Aorta (tissue), 5 donors: ENCODE measurements at places on chromosomes 16 and 17.

DNA sequence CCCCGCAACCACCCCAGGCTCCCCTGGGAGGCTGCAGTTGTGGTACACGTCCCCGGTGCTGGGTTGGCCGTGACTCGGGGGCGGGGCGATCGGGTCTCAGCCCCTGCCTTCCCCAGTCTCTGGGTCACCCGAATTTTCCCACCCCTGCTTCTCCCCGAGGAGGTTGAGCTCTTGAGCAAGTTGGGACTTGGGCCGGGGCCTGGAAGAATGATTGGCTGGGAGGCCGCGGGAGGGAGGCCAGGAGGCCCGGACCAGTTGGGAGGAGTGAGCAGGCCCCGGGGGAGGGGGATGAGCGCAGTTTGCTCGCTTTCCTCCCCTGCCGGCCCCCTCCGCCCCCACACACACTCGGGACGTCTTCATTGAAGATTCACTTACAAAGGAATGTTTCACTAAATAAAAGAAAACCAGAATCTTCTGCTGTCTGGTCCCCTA lies 4.5 kb upstream of the HEXIM1 start:
- DNase-seq, result peak; percentile 97

- DNase-seq, result no peak
Observed at GRCh38 chr17:69879576-69879975, 195.4 kb upstream of the KCNJ16 start.

DNA sequence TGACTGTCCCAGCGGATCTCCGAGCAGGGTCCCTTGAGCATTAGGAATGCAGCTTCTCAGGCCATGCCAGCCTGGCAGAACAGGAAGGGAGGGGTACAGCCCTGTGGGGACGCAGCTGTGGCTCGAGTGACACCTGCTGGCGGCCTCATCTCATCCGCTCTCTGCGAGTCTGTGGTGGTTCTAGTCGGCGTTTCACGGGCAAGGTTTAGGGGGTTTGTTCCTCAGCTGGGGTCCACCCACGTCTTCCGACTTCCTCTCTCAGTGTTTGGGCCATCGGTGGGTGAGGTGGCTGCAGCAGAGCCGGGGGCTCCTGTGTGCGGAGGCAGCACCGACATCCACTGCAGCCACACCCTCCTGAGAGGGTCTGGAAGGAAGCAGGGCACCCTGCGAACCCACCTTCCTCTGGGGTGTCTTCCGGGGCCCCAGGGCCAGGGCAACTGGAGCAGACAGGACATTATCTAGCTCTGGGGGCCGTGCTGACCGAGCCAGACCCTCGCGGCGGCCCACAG lies 33.3 kb downstream of the JPH3 start:
- peak; percentile 76 for DNase-seq

DNA sequence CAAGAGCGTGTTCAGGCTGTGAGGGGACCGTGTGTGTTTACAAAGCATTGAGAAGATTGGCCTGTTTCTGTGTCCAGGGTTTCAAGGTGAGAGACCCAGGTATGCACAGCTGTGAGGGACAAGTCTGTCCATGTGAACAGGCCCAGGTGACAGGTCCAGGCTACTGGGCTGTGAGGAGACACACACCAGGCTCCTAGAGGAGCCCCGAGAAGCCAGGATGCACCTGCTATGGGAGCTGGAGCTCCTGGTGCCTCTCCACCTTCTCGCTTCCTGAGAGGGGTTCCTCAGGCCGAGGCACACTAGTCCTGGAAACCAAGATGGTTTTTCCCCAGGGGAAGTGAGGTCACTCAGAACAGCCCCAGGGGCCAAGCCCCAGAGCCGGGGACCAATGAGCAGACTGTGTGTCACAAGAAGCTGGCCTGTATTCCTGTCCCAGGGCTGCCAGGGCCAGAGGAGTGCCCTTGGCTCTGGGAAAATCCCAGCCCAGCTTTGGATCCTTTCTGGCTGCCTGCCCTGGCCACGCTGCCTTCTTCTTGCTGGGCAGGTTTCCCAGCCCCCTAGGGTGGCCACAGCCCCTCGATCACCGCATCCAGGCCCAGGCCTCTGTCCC lies 153.4 kb upstream of the PLCG2 start:
- DNase-seq, result peak; percentile 88

DNA sequence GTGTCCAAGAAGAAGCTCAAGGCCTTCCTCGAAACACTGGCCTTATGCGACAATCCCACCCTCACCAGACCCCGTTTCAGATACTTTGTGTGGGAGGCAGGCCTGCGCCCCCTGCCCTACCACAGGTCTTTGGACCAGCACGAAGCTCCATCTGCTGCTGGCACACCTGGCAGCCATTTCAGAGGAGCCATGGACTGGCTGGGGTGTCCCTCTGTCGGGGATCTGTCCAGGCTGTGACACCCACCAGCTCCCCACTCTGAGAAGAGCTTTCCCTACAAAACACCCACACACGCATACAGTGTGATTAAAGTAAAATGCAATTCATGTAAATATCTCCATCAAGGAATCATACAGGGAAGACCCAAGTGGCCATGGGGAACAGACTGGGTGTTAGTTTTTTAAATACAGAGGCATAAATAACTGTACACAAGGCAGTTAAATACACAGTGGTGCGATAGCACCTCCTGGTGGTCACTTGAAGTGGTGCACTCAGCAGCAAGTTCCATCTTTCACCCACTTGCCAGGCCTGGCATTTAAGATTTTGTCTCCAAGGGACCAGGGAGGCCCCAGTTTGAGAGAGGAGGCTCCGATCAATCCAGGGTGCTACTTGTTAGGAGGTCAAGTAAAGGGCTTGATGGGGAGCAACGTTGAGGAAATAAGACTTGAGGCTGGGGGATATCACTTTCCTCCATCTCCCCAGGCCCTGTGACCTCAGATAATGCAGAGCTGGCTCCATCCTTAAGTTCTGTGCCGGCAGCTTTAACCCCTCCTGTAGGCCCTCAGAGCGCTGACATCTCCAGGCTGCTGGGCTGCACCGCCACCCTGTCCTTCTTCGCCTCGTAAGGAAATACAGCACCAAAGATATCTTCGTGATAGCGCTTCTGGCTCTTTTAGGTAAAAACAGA lies 43.6 kb downstream of the NOS2 start:
- no peak for DNase-seq
